ENCODE measurements at places on chromosomes 2 and 18.
A peak's percentile ranks its signal among the peaks of the same experiment; 100 is the strongest.

DNA sequence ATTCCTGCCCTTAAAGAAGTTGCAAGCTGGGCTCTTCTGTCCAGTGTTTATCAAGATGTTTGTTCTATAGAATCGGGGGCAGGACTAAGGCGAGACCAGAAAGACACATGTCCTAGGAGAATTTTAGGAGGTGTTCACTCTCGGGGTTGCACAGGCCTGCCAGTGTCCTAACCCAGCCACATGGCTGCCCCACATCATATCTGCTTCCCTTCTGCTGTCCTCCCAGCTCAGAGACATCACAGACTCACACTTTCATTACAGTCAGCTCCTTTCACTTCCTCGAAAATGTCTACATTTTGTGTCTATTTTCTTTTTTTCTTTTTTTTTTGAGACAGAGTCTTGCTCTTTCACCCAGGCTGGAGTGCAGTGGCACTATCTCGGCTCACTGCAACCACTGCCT is 10.7 kb upstream of the MRO start:
- peak; percentile 73 for DNase-seq

DNA sequence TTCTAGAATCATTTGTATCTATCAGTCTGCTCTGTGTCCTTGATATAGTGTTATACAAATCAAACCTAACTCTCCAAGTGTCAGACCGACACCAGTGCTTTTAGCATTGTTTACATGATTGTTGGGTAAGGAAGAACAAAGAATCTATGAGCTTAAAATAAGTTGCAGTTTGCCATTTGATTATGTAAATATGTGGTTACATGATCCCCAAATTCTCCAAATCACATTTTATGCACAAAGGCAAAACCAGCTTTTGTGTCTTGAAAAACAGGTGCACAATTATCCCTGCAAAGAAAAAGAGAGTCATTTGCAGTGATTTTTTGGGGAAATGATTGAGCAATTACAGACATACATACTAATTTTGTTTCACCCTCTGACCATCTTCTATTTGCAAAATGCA is 652.6 kb upstream of the CHAC2 start:
- no peak for DNase-seq

DNA sequence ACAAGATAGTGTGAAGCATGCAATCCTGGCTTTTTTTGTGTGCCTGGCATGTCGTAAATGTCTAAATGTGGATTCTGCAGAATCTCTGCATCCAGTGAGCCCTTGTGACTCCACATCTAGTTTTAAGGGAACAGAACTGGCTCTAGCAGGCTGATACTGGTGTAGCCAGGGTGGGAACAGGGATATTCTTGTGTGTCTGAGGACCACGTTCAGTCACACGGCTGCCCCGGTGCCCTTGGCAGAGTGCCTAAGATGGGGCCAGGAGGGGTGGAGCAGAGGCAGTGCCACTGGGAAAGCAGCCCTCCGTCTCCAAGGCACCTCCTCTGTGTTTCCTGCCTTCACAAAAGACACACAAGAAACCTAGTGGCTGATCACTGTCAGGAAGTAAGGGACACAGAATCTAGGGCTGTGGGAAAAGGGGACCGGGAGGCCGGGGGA is 91.5 kb upstream of the PARD3B start:
- no peak for DNase-seq

DNA sequence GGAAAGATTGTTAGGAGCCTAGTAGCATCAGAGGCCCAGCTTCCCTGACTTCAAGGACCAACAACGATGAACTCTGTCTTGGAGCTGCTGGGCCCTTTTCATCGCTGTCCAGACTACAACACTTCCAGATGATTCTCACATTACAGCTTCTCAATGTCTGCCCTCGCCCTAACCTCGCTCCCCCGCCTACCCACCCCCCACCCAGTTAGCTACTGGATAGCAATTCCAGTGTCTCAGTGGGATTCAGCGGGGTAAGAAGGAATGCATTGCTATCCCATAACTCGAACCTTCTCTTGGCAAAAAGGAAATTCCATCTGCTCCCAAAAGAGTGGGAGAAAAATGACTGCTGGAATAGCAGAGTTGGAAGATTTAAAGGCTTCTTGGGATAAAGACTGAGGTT is 65.0 kb downstream of the RPL37A start:
- no peak for DNase-seq

- DNase-seq = no peak
Observed at GRCh38 chr18:80193701-80194100, 53.6 kb downstream of the PARD6G start.

GRCh38 chr2:80169811-80170594 is 134.5 kb downstream of the LRRTM1 start:
- no peak for DNase-seq

- no peak for DNase-seq
Observed at GRCh38 chr2:224024270-224024669, 14.8 kb downstream of the SERPINE2 start.
